ENCODE measurements at places on chromosomes 4 and X.

GRCh38 chr4:152540293-152540674, 4.4 kb upstream of the FBXW7 start:
- no peaks in the 10 kb centered on the region for H3K36me3 ChIP-seq
- H3K4me1 ChIP-seq: peaks cover 38% of the 10 kb centered on the region
- H3K27me3 ChIP-seq: peaks cover 9% of the 10 kb centered on the region
- H3K4me3 ChIP-seq: no peak overlapping the region
- DNase-seq: no peak

DNA sequence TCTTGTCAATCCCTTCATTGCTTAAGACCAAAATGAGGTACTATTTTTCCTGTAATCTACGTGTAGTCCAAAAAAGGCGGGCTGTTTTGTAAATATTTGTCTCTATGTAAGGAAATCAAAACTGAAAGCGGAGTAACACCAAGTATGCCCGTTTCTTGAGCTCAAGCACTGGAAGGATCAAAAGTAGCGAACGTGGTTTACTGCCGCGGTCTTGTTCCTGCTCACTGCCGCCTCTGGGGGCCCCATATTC, 71.5 kb downstream of the AFF1 start:
- DNase-seq: no peak
- H3K27ac ChIP-seq: peak overlapping the region; percentile 98
- H3K4me3 ChIP-seq: peak overlapping the region; percentile 98
- no peaks in the 10 kb centered on the region for H3K36me3 ChIP-seq

DNA sequence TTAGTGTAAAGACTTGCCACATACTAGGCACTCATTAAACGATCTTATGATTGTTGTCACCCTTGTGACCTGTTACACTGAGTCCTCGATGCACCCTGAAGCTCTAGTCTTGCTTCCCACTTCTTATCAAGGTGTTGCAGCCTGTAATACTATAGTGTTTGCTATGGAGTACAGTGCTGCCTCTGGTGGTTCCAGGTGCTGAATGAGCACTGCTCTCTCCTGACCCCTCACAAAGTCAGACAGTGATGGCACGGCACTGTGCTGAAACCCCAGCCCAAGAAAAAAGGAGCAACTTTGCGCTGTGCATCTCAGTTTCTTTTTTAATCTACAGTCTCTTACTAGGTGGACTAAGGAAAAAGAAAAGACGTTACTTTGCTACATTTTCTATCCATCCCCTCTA, 106.3 kb downstream of the GC start:
- no peaks in the 10 kb centered on the region for H3K4me1 ChIP-seq
- H3K27ac ChIP-seq: no peak overlapping the region
- H3K4me3 ChIP-seq: no peak overlapping the region
- DNase-seq: no peak
- H3K36me3 ChIP-seq: no peaks in the 10 kb centered on the region
- H3K27me3 ChIP-seq: peaks cover 2% of the 10 kb centered on the region

GRCh38 chrX:77065896-77066295, 381.3 kb upstream of the FGF16 start:
- H3K4me1 ChIP-seq: no peaks in the 10 kb centered on the region
- no peaks in the 10 kb centered on the region for H3K27me3 ChIP-seq
- no peak overlapping the region for H3K4me3 ChIP-seq
- H3K27ac ChIP-seq: no peak overlapping the region
- no peak for DNase-seq

DNA sequence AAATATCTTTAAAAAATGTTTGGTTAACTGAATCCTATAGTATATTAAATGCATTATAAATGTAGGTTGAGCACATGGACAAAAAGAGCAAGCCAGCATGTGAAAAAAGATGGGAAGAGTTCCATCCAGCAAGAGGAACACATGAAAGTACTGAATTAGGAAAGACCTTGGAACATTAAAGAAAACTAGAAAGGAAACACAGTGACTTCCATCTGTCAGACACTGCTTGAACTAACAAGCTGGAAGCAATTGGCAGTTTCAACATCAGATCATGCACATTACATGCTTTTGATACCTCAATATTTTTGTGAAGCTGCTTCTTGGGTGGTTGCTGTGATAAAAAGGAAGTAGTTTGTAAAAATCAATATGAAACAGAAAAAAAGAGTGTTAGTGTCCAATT, 626.8 kb upstream of the GNPDA2 start:
- no peaks in the 10 kb centered on the region for H3K4me1 ChIP-seq
- H3K4me3 ChIP-seq: no peak overlapping the region
- no peak for DNase-seq
- peaks cover 2% of the 10 kb centered on the region for H3K27me3 ChIP-seq
- no peak overlapping the region for H3K27ac ChIP-seq

DNA sequence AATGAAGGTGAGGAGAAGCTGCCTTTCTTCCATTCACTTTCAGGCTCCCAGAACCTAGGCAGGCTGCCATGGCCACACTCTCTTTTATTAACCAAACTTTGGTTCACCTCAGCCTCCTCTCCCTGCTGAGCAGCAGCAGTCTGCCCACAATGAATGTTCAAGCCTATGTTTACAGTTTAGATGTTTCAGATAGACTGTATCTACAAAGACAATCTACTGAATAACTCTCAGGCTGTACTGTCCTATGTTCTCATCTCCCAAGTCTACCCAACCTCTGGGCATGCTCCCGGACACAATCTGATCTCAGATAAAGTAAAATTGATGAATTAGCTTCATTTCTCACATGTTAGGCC, 59.2 kb upstream of the TMEM164 start:
- H3K4me3 ChIP-seq: no peak overlapping the region
- H3K36me3 ChIP-seq: no peaks in the 10 kb centered on the region
- no peak for DNase-seq
- no peaks in the 10 kb centered on the region for H3K27me3 ChIP-seq
- H3K4me1 ChIP-seq: no peaks in the 10 kb centered on the region

DNA sequence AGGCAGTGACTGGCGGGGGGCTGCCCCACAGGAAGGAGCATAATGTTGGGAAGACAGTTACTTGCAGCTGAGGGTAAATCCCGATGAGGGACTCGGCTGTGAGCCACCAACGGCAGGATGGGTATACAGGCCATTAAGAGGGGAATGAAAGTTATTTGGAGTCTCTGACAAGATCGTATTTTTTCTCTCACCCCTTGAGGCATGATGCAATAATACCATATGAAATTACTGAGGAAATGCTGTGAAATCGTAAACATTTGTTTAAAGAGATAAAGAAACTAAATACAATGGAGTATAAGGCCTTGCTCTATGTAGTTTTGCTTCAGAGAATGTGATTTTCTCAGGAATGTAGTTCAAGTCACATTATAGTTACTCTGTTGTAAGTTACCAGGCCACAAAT, 12.7 kb downstream of the IL1RAPL1 start:
- peaks cover 6% of the 10 kb centered on the region for H3K27me3 ChIP-seq
- no peak overlapping the region for H3K4me3 ChIP-seq
- H3K4me1 ChIP-seq: no peaks in the 10 kb centered on the region
- no peak for DNase-seq

DNA sequence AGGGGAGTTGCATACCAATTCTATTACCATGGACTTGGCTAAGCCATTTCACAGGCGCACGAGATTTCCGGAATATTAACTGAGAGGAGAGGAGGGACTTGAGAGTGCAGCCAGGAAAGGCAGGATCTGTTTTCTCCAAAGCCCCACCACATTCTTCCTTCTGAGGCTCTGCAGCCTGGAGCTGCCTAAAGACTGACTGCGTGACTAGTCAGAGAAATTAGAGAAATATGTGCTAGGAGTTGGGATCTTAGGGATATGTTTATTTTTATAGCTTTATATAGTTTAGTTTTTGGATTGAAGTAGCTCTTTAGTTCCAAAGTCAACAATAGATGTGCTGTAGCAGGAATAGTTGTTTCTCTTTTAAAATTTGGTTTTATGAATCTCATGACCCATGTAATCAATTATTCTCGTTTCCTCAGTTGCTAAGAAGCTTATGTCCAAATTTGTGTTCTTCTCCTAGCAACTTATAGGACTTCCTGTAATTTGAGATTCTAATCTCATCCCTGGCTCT, 300.1 kb upstream of the DDX53 start:
- no peaks in the 10 kb centered on the region for H3K36me3 ChIP-seq
- no peak for DNase-seq
- no peaks in the 10 kb centered on the region for H3K27me3 ChIP-seq
- H3K4me1 ChIP-seq: no peaks in the 10 kb centered on the region
- H3K27ac ChIP-seq: no peak overlapping the region

- DNase-seq: no peak
- H3K27me3 ChIP-seq: peaks cover 2% of the 10 kb centered on the region
- H3K4me1 ChIP-seq: no peaks in the 10 kb centered on the region
- H3K27ac ChIP-seq: no peak overlapping the region
- no peak overlapping the region for H3K4me3 ChIP-seq
- no peaks in the 10 kb centered on the region for H3K36me3 ChIP-seq
Observed at GRCh38 chr4:23242962-23243361, 550.2 kb downstream of the GBA3 start.

DNA sequence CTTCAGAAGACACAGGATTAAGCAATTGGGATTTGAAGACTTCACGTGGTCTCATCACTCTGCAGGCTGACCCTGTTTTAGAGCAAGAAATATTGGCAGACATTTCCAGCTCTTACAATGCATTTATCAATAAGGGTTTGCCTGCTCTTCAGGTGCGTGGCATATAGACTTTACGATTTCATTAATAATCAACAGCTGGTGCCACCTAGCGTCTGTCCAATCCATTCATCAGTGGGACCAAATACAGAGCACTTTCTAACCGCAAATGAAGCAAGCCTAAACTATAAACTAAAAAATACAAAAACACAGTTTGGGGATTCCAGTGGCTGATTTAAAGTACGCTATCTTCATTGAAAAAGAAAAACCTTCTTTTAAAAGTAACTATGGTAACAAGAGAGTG, 125.4 kb upstream of the DMD start:
- H3K27ac ChIP-seq: no peak overlapping the region
- no peaks in the 10 kb centered on the region for H3K4me1 ChIP-seq
- DNase-seq: no peak
- H3K27me3 ChIP-seq: no peaks in the 10 kb centered on the region
- no peaks in the 10 kb centered on the region for H3K36me3 ChIP-seq

- DNase-seq: no peak
- no peak overlapping the region for H3K27ac ChIP-seq
- H3K4me3 ChIP-seq: no peak overlapping the region
- H3K4me1 ChIP-seq: no peaks in the 10 kb centered on the region
- peaks cover 5% of the 10 kb centered on the region for H3K27me3 ChIP-seq
- H3K36me3 ChIP-seq: no peaks in the 10 kb centered on the region
Observed at GRCh38 chrX:129359269-129359668, 164.0 kb downstream of the SMARCA1 start.

DNA sequence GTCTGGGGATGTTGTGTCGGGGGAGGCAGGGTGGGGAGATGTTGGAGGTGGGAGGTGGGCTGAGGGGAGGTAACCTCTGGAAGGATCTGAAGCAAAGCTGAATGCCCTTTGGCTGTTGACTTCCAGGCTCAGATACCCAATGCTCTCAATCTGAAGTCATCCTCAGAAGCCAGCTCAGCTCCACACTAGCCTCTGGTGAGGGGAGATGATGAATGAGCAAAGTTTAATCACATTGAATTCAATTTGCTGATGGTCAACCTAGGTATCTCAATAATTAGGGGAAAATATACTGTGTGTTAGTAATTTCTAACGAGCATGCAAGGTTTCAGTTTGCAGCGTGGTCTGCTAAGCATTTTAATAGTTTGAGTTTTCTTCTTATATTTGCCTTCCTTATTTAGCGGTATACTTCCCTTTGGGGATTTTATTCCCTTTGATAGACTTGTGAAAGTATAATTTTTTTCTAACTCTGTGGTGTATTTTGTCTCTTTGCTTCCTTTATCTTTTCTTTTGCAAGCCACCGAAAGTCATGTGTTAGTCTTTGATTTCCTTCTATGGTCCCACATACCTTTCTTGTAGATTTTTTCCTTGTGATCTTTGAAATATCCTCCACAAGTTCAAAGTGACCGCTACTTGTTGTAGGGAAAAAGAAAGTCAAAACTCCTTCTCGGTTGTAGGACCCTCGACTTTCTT, 146.3 kb upstream of the LEF1 start:
- no peaks in the 10 kb centered on the region for H3K4me1 ChIP-seq
- no peaks in the 10 kb centered on the region for H3K36me3 ChIP-seq
- H3K27me3 ChIP-seq: no peaks in the 10 kb centered on the region
- H3K4me3 ChIP-seq: no peak overlapping the region
- no peak overlapping the region for H3K27ac ChIP-seq

DNA sequence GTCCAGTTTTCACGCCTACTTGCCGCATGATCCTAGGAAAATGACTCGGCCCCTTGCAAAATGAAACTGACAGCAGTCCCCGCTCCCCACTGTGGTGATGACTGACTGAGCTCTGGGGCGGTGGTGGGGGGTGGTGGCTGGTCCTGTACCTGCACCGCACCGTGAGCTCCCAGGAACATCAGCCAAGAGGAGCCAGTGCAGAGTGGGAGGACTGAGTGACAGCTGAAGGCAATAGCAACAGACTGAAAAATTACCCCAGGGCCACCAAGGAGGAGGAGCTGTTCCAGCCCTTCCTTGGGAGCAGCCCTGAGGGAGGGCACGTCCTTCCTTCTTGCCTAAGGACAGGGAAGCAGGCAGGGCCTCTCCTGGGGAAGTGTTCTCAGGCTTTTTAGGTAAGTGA, 2.4 kb upstream of the C4orf50 start:
- H3K27ac ChIP-seq: no peak overlapping the region
- H3K4me3 ChIP-seq: no peak overlapping the region
- DNase-seq: no peak
- no peaks in the 10 kb centered on the region for H3K4me1 ChIP-seq
- no peaks in the 10 kb centered on the region for H3K27me3 ChIP-seq

DNA sequence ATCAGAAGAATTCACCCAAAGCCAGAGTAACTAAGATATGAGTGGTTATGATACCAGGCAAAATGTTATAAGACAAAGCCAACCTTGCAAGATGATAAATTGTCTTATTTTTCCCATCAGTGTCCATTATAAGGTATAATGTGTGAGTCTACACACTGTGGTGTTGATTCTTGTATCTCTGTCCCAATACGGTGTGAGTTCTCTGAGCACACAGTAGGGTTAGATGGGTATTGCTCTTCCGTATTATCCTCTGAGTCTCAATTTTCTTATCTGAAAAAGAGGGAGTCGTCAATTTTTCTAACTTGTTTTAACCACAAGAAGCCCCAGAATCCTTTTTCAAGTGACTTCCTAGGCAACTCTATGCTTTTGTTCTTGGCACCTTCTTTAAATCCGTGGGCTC, 69.9 kb downstream of the HMGB2 start:
- no peak for DNase-seq
- no peaks in the 10 kb centered on the region for H3K27me3 ChIP-seq
- peaks cover 36% of the 10 kb centered on the region for H3K4me1 ChIP-seq
- H3K27ac ChIP-seq: peak overlapping the region; percentile 18
- no peaks in the 10 kb centered on the region for H3K36me3 ChIP-seq

- no peak for DNase-seq
- H3K4me1 ChIP-seq: no peaks in the 10 kb centered on the region
- no peaks in the 10 kb centered on the region for H3K36me3 ChIP-seq
- no peak overlapping the region for H3K4me3 ChIP-seq
- H3K27ac ChIP-seq: no peak overlapping the region
- H3K27me3 ChIP-seq: peaks cover 1% of the 10 kb centered on the region
Observed at GRCh38 chr4:16382571-16382970, 156.3 kb upstream of the TAPT1 start.

DNA sequence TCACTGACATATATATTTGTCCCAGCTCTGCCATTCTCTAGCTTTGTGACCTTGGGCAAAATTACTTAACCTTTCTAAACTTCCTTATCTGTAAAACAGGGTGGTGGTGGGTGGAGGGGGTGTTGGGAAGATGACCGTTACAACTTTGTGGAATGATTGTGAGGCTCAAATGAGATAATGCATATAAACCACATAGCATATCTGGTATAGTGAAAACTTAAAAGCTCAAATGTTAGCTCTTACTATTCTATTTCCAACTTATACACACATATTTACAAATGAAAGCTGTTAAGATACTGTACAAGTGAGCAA, 52.9 kb upstream of the HPRT1 start:
- H3K4me3 ChIP-seq: no peak overlapping the region
- peaks cover 3% of the 10 kb centered on the region for H3K4me1 ChIP-seq
- H3K36me3 ChIP-seq: no peaks in the 10 kb centered on the region
- peaks cover 3% of the 10 kb centered on the region for H3K27me3 ChIP-seq

All from immature natural killer cell (primary cell).